Stimulated activated CD8-positive, alpha-beta memory T cell treated with anti-CD3 and anti-CD28 coated beads, Interleukin-15, amount 100 ng/mL, for 24 hours (primary cell): ENCODE measurements at places on chromosomes 4 and X.

GRCh38 chr4:147942729-147943128, 210.8 kb downstream of the ARHGAP10 start:
- no peak for DNase-seq

DNA sequence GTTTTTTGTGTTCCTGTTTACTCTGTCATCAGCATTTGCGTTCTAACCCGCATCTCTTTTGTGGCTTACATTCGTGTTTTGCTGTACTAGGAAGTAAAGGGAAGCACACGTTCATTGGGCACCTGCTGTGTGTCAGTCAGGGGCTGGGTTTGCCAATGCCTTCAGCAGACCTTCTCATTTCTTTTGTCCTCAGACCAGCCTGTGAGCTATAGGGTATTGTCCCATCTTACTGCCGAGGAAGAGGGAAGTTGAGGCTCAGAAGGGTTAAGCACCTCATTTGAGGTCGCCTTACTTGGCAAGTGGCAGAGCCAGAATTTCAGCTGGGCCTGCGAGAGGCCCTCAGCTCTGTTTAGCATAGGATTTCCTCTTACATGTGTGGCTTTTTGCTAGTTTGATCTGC, 8.7 kb downstream of the TBC1D14 start:
- no peak for DNase-seq

GRCh38 chrX:155874571-155875244, 6.4 kb upstream of the VAMP7 start:
- DNase-seq = no peak

GRCh38 chr4:30901461-30902451, 181.6 kb downstream of the PCDH7 start:
- DNase-seq = no peak

- no peak for DNase-seq
These were observed 96.8 kb upstream of the MAP9 start for GRCh38 chr4:155473420-155474095.

DNA sequence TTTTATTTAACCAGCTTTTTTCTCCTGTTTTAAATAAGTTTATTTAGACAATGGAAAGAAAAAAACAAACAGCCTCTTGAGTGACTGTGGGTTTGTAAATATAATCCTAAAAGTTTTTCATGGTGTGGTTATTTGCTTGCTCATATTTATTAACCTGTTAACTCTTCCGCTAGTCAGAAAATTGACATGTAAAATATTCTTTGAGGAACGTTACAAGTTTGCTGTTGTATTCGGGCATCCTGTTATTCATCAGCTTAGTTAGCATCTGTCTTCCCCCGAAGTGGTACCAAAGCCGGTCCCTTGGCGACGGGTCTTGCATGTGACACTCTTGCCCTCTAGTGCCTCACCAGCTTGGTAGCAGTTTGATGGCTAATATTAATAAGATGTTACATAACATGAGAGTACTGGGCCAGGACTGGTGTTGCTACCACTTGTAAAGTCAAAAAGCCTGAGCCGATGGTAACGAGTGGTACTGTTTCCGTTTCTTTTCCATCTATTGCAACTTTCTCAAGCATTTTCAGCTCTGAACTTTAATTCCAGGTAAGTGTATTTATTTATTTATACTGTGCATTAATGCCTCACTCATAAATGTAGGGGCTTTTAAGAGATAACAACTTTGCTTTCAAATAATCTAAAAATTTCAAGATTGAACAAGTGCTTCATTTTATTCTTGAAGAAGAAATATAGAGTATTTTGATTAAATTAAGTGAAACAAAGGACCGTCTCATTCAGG, at the start of gene NDST3:
Gene NDST3, plus strand, starts transcription at position 434 of the 733 bp plus-strand sequence. CDS start 19,425 bp downstream, outside the sequence.
- no peak for DNase-seq

DNA sequence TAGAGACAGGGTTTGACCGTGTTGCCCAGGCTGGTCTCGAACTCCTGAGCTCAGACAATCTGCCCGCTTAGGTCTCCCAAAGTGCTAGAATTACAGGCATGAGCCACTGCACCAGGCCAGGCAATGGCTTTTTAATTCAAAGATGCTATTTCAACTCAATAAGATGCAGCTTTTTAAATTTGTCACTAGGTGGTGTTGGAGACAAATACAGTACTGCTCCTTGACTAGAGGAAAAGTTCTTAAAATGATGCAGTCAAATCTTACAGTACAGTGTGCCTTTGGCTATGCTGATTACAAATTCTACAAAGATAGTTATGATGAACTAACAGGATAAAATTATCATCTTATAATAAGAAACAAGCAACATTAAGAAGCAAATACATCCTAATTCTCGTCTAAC, 441.1 kb downstream of the KCNIP4 start:
- DNase-seq = no peak

GRCh38 chr4:10437735-10438134, 19.5 kb downstream of the ZNF518B start:
- no peak for DNase-seq

DNA sequence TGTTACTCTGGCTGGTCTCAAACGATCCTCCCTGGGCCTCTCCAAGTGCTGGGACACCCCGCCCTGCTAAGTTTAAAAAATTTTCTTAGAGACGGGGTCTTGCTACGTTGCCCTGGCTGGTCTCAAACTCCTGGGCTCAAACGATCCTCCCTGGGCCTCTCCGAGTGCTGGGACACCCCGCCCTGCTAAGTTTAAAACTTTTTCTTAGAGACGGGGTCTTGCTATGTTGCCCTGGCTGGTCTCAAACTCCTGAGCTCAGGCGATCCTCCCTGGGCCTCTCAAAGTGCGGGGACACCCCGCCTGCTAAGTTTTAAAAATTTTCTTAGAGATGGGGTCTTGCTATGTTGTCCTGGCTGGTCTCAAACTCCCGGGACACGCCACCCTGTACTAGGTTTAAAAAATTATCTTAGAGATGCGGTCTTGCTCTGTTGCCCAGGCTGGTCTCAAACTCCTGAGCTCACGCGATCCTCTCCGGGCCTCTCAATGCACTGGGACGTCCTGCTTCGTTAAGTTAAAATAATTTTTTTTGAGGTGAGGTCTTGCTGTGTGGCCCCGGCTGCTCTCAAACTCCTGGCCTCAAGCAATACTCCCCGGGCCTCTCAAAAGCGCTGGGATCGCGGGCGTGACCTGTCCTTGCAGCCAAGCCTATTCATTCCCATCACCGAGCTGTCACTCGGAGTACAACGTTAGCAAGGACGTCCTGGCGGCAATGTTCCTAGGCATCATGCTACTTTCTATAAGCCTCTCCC, 1.1 kb downstream of the SLC25A6 start:
- DNase-seq = no peak
